ENCODE measurements at places on chromosomes 1 and 21.
A peak's percentile ranks its signal among the peaks of the same experiment; 100 is the strongest.

- no peak for DNase-seq
These were observed 66.6 kb downstream of the BACE2 start for GRCh38 chr21:41234569-41234968.

- no peak for DNase-seq
These were observed 1123.3 kb upstream of the B3GALT2 start for GRCh38 chr1:194309697-194310096.

- no peak for DNase-seq
These were observed at the start of gene FHL3 for GRCh38 chr1:38005195-38006007. FHL3 (minus strand) TSS chr1:38005514; CDS start chr1:37999412, 6,102 bp downstream.

- no peak for DNase-seq
These were observed 71.4 kb downstream of the DDR2 start for GRCh38 chr1:162703708-162704107.

GRCh38 chr1:182656842-182657397 lies 27.5 kb downstream of the RGS8 start:
- peak; percentile 89 for DNase-seq

DNA sequence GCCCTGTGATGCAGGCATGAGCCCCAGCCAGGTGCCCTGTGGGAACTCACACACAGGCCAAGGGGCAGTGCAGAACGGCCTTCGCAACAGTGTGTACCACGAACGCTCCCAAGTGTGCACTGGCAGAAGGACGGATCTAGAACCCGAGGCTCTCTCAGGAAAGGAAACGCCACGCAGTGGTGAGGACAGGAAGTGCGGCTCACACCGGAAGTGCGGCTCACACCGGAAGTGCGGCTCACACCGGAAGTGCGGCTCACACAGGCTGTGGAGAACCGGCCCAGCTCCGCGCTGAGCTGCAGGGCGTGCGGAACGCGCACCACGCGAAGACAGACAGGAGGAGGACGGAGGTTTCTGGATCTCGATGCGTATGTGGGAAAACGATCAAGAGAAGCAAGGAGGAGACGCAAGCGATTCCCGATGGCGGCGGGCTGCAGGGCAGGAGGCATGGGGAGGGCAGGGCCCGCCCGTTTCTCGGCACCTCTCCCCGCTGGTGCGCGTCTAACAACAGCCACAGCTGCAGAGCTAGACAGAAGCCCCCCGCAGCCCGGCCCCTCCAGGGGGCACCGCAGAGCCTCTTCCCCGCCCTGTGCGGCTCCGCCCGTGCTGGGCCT lies 35.9 kb upstream of the TMEM52 start:
- DNase-seq = no peak

DNA sequence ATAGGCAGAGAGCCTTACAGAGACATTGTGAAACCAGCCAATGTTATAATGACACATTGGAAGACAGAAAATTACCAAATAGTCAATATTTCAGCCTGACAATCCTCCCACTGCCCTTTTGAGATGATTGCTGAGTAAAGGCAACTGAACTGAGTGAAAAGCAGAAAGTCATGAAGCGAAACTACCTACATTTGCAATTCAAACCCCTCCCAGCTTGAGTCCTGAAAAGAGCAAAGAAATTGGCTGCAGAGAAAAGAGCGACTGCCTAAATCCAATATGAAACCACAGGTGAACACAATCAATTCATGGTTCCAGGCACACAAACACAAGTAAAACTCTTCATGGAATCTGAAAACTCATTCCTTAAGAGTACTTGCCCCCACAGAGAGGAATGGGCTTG lies 143.4 kb upstream of the CHRM3 start:
- no peak for DNase-seq

All from NCI-H1092 (cell line).